ENCODE measurements at places on chromosomes 2 and 18.

GRCh38 chr2:189113963-189114362 lies 65.6 kb downstream of the COL5A2 start:
- no peak for DNase-seq

- no peak for DNase-seq
These were observed 21.6 kb upstream of the ARHGEF4 start for GRCh38 chr2:130814931-130815680.

DNA sequence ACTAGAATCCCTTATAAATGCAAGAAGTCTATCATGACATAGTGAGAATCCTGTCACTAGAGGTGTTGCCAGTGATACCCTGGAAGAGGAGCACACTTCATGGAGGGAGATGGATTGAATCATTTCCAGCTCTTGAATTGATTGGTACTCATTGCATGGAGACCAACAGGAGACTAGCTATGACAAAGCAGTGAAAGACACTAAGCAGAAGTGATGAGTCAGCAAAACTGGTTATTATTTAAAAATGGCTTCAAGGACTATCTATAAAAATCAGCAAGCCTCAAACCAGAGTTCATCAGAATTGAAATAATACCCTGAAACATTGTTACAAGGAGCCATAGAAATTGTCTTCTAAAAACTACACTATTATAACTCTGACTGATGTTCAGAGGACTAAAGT lies 200.3 kb downstream of the PDE11A start:
- no peak for DNase-seq

DNA sequence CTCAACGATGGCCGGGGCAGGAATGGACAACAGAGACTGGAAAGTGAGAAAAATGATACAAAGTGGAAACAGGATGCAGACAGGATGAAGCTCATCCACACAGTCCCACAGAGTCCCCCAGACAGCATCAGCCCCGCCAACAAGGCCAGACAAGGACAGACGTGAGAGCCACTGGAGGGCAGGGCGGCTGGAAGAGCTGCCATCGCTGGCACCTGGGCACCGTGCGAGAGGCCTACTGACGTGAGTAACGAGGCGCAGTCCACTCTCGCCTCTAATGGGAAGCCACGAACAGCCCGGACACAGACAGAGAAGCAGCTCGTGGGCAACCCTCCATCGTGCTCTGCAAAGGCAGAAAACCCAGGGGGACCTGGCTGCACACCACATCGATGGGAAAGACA lies 17.1 kb downstream of the HDAC4 start:
- DNase-seq: no peak

GRCh38 chr18:44841752-44842587 lies 161.3 kb downstream of the SETBP1 start:
- DNase-seq: no peak

DNA sequence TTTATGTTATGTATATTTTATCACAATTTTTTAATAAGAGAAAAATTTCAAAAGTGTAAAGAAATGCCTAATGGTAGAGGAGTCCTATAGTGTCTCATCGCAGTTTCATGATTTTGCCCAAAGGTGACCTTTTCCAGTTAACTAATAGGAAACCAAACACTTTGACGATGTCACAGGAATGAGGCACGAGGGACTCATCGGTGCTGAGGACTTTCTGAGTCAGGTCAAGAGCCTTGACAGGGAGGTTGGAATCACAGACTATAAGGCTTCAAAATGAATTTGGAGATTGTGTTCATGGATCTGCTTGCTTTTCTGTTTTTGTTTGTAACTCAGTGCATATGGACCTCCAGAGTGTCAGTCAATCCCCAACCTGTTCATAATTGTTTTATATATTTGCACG lies 15.1 kb upstream of the RTTN start:
- DNase-seq: no peak

GRCh38 chr18:53660306-53660705 lies 564.2 kb downstream of the MBD2 start:
- DNase-seq: no peak

- DNase-seq: no peak
These were observed 19.4 kb upstream of the ZBTB7C start for GRCh38 chr18:48428475-48429177.

DNA sequence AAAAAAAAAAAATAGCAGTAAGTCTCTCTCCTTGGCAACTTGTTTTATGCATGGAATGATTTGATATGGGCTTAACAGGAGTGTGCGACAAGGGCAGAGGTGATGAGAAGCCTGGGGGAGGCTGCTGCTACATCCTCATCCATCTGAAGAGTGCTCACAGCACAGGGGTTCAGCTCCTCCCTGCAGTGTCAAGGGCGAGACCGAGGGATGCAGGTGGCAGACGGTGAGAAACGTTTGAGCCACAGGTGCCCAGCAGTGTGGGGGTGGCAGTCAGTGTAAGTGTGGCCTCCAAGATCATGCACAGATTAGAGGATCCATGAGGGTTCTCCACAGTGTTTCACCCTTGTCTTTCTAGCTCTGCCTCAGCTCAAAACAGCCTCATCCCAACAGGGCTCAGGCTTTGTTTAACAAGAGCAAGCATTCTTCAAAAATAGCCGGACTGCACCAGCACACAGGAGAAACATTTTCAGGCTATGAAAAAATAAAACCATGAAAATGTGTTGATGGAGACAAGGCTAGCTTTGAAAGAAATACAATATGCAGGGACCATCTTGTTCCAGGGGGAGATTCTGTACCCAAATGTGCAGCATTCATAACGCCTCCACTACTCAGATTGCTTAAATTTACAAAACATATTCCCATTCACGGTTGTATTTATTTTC lies 324.5 kb upstream of the MYT1L start:
- DNase-seq: no peak

GRCh38 chr2:86518481-86518880 lies 44.8 kb downstream of the CHMP3 start:
- no peak for DNase-seq

DNA sequence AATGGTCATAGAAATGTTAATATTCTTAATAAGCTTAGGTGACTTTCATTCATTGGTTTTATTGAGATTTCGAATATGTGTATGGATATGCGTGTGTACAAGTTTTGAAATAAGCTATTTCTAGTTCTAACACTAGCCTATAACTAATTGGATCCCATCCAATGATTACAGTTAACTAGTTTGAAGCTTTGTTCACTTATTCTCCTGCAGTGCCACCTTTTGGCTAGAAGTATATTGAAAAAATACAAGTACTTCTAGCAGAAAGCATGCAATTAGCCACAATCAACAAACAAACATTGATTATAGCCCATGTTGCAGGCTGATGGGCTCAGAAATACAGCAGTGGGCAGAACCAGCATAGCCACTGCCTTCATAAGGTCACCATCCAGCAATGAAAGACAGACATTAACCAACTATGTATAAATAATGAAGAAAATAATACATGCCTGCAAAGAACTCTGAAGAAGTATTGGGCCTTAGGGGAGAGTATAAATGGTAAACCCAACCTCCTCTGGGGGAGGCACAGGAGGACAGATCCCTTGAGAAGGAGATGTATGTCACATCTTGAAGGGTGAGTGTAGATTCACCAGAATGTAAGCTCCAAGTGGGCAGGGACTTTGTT lies 5.1 kb upstream of the PIEZO2 start:
- peak; percentile 67 for DNase-seq

DNA sequence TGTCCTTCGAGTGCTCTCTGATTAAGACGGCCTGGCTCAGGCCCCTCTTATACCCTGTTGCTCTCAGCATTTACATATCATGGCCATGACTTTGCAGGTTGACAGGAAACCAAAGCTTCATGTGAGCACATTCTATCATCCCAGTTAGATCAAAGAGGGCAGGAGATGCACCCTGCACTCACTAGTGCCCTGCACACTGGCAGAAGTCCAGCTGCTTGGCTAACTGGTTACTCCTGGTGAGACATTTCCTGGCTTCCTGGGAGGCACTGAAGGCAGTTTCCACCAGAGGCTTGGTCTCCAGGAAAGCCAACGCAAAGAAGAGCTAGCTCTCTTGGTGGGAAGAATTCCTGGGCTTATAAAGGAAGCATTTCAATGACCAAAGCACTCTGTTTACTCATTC lies 66.3 kb downstream of the LIPG start:
- DNase-seq: no peak

- no peak for DNase-seq
These were observed 220.4 kb upstream of the MEX3C start for GRCh38 chr18:51417643-51418483.

DNA sequence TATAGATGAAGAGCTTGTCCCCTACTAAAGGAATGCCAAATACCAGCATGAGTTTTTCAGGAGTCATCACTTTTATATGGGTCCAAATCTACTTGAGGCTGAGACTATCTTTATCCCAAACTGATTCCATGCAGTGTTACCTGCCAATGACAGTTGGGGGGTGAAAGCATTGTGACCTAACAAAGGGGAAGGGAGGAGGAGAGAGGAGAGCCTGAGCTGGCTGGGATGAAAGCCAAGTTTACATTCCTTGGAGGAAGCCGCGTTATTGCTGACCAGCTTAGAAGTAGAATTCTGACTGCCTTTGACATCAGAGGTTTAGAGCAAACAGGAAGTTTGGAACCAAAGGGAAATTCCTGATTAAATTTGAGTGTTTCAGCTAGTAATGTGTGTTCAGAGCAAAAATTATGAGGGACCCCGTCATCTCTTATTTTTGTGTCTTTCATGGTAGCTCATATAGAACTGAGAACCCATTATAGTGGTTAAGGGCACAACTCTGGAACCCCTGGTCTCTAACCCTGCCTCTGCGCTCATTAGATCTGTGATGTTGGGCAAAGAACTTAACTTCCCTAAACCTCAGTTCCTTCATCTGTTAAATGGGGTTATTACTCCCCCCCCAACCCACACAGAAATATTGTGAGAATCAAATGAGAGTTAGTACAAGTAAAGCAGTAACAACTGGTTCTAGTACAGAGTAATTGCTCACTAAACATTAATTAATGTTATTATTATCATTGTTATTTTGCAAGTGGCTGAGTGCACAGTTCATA lies 199.3 kb upstream of the EPAS1 start:
- no peak for DNase-seq

DNA sequence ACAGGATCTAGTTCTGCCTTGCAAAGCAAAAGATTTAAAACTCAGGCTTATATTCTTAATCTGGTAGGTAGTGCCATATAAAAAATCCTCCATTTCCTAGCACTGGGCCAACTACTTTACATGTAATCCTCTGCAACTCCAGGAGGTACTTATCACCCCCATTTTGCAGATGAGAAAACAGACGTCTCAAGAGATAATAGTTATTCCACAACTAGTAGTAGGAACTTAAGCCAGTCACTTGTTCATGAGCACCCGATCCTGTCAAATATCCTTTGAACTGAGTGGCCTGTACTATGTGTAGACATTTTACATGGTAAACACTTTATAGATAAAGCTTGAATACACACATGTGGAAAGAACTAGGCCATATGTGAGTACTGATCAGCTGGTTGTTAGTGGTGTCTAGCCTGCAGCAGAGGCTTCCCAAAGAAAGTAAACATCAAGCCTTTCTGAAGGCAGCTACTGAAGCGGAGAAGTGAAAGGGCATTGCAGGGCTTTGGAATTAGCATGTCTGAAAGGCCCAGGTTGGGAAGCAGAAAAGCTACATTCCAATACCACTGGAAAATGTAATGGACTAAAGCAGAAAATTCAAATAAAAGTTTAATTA lies 48.0 kb downstream of the NAB1 start:
- no peak for DNase-seq

DNA sequence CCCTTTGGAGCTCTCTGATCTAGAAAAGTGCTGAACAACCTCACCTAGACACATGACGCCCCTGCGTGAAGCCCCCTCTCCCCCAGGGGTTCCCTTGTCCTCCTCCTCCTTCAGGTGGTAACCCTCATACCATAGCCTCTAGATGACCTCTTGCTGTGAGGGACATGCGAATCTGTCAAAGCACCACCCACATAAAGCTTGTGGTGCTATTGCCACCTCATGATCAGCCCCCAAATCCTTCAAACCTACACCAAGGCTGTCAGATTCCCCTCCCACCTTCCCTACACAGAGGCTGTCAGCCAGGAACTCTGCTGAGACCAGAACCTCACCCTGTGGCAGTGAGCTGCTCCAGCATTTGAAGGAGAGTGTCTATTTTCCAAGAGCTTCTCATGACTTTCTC lies 43.1 kb upstream of the TEX51 start:
- no peak for DNase-seq

DNA sequence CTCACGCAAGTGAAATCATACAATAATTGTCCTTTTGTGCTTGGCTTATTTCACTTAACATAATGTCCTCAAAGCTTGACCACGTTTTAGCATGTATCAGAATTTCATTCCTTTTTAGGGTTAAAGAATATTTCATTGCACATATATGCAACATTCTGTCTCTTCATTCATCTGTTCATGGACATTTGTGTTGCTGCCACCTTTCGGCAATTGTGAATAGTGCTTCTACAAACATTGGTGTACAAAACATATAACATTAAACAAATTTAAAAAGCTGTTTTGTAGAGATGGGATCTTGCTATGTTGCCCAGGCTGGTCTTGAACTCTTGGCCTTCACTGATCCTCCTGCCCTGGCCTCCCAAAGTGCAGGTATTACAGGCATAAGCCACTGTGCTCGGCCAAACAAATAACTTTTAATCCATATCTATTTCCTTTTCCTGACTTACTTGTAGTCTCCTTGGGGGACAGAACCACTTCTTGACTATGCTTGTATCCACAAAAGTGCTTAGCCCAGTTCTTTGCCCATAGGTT lies 209.3 kb downstream of the SLC4A3 start:
- DNase-seq: no peak

DNA sequence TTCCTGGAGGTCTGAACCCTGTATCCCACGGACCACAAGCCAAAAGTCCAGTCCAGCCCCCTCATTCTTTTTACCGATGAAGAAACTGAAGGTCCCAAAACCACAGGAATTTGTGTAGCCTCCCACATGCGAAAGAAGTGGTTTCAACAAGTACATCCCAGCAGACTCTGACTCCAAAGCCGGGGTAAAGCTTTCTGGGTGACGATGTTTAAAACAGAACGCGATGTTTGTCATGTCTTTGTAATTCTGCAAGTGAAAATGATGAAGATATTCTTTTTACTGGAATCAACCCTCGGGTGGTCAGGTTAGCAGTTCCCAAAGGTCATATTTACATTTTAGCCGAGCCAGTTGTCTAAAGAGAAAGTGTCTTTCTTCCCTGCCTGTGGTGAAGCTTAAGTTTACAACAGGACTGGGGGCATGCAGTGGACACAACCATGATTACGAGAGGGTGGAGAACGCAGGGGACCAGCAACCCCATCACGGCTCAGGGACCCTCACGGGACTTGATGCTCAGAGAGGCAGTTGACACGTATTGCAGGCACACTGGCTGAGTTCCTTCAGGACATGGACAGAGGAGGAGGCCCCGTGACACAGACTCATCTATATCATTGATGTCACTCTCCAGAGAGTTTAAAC lies 17.8 kb upstream of the TMEM131 start:
- DNase-seq: no peak

DNA sequence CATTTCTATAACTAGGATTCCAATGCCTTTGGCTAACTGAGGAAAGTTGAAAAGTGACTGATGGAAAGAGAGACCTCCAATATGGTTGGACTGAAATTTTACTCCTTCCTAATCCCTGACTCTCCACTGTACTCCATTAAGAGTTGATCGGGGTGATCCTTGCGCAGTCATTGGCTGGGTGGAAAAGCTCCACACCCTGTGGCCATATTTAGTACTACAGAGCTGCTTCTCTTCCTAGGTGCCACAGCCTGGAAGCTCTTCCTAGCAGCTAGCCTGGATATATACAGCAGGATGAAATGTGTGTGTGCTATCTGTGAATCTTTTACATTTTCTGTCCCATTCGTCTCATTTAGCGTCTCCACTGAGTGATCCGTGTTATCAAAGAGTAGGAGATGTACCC lies 71.2 kb downstream of the MEP1B start:
- DNase-seq: no peak
